ENCODE measurements at places on chromosomes 11 and 22.

DNA sequence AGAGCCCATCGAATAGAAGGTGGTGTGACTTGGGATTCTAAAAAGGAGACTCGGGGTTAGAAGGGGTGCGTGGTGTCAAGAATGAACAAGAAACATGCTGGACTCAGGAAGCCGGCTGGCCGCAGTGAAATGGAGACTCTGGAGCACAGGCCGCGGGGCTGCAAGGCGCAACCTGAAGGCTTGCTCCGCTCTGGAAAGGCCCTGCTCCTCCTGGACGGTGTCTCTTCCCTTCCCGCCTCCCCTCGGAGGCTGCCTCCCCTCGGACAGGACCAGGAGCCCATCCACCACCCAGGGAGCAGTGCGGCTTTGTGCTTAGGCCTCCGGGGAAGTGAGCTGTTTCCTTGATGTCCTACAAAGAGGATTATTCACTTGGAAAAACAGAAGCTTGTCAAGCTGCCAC, 170.1 kb downstream of the OPCML start:
- no peak for DNase-seq

GRCh38 chr22:21632237-21632895, at the start of gene CCDC116:
Gene CCDC116 (plus strand): TSS chr22:21632760. CDS start chr22:21633182, 422 bp downstream.
- no peak for DNase-seq

DNA sequence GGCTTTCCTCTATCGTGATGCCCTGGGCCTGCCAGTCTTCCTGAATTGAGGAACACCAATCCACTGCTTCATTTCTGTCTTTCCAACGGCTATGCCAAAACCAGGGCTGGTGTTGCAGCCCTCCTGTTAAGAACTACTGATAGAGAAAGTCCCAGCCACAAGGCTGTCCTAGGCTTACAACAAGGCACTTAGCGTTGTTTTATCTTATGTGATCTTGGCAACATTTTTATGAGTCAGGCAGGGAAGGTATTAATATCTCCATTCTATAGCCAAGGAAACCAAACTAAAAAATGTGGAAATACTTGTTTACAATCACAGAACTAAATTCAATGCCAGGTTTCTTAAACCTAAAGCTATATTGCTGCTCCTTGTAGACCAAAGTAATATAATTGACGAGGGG, 89.9 kb upstream of the AMOTL1 start:
- DNase-seq, result no peak

DNA sequence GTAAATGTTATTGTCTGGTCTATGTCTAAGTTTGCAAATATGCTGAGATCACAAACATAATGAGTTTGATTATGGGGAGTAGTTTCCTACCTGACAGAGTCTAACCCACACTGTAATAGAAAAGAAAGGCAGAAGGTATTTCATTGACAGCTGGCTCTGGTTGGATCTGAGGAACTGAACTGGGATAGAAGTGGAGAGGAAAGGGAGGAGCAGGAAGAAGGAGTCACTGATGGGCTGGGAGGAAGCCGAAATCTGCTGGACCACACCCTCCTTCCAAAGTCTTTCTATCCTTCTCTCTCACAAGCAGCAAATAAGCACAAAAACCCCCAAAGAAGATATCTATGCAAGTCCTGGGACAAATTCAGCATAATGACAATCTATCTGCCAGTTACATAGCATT, 11.7 kb downstream of the BLID start:
- DNase-seq, result no peak

GRCh38 chr11:126484266-126484665, 128.8 kb downstream of the ST3GAL4 start:
- DNase-seq, result no peak

GRCh38 chr22:26367402-26368245, 61.4 kb upstream of the ASPHD2 start:
- no peak for DNase-seq

GRCh38 chr11:112113539-112114457, 27.1 kb downstream of the SDHD start:
- DNase-seq, result no peak

- no peak for DNase-seq
These were observed 163.1 kb downstream of the ETS1 start for GRCh38 chr11:128424271-128424711.

GRCh38 chr11:57675176-57675941, 7.4 kb downstream of the ZDHHC5 start:
- no peak for DNase-seq

DNA sequence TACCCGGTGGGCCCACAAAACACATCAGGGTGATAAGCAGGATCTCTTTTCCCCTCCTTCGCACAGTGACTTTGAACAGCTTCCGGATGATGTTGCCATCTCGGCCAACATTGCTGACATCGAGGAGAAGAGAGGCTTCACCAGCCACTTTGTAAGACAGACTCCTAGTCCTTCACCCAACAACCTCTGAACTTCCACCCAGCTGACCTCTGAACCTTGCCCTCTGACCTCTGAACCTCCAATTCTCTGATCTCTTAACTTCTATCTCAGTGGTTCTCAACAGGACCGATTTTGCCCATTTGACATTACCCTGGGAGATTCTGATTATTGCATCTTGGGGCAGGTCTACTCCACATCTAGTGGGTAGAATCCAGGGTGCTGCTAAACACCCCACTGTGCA, 3.2 kb downstream of the NCF4 start:
- no peak for DNase-seq

DNA sequence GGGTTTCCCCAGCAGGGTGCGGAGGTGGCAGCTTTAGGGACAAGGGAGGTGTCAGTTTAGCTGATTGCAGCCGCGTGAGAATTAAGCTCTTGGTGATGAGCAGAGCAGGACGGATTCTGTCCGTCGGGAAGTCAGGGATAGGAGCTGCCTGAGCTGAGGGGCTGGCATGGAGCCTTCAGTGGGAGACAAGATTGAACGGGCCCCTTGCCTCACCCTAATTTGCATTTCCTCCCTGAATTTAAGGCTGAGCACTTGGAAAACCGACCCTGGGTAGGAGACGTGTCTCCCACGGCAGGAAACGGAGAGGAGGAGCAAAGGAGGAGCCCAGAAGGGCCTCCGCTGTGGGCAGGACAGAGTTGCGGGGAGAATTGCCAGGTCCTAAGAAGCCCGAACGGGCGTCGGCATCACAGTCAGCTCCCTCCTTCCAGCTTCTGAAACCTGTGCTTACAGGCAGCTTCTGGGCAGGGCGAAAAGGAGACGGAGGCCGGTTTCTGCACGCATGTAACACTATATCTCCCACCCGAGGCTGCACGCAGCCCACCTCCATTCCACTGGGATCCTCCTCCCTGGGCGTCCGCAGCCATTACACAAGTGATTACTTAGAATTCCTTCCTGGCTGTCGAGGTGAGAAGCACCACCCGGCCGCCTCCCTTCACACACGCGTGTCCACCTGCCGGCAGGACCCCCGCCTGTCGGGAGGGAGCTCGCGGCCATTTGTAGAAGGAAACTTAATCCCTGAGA, 345.8 kb downstream of the BRD1 start:
- no peak for DNase-seq

DNA sequence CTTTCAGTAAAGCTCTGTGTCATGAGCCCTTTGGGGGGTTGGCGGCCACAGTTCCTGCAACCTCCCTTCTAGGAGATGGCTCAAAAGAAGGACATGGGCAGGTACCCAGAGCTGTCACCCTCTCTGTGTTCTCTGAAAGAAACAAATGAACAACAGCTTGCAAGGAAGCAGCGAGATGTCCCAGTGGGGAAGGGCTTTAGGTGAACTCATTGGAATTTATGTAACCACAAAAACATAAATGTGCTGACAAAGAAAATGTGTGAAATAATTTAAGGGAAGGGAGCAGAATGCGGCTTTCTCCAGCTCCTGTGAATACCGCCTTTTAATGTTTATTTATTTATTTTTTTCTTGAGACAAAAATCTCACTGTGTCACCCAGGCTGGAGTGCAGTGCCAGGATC, 3.3 kb downstream of the PARVG start:
- DNase-seq, result no peak

- no peak for DNase-seq
These were observed 42.6 kb upstream of the ACCSL start for GRCh38 chr11:44005063-44005701.

DNA sequence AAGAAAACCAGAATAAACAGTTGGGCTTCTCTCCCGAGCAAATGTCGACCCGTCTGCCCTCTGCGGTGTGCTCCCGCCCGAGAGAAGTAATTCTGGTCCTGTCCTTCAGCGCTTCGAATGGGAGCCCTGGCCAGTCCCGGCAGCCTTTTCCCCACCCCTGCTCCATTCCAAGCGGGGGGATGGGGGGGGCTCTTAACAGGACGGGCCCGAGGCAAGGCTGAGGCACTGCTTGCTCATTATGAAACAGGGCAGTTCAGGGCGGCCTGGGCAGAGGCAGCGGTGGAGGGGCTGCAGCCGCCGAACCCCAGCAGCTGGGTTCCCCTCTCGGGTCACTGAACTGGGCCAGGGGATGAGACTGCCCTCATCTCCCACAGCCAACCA, 9.1 kb downstream of the BACE1-AS start:
- DNase-seq, result no peak

DNA sequence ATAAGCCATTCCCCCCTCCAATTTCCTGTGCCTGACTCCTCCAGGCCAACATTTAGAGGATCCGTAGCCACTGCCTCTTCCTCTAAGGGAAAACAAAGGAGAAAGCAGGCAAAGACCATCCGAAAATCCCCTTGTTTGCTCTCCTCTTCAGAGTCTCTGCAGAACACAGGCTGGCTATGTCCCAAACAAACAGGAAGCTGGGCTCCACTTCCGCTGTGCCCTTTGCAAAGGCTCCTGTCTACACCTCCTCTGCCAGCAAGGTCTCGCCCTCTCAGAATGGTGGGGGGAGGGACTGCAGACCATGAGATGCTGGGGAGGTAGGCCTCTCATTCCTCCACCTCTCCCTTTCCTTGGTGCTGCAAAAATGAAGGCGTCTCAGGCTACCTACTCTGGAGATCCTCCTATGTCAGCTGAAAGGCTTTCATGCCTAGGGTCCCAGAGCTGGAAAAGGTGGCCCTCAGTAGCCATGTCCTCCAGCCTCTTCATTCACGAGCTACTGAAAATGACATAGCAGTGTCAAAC, 596.2 kb downstream of the BUD13 start:
- DNase-seq, result no peak

GRCh38 chr22:46351131-46351735, 15.7 kb downstream of the TRMU start:
- no peak for DNase-seq

GRCh38 chr11:26937386-26937785, 56.5 kb upstream of the FIBIN start:
- DNase-seq, result no peak

- no peak for DNase-seq
These were observed 824.9 kb downstream of the TBC1D22A start for GRCh38 chr22:47587361-47587760.

- DNase-seq, result no peak
These were observed 17.4 kb downstream of the DRD2 start for GRCh38 chr11:113457784-113458183.

- no peak for DNase-seq
These were observed 79.0 kb downstream of the APIP start for GRCh38 chr11:34836958-34837856.

DNA sequence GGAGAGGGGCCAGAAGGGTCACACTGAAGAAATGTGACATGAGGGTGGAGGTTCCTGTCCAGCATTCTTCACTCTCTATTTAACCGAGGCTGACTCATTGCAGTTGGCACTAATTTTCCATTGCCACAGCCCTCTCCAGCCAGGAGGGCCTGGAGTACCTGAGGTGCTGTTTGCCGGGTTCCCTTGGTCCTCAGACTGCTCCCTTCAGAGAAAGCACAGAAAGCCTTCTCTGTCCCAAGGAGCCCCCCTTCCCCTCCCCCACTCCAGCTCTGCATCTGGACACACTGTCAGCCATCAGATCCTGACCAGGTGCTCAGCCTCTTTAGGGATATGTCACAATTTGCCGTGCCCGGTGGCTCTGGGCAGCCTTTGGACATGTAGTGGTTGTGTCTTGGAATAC, 3.2 kb upstream of the C11orf91 start:
- no peak for DNase-seq
